Stomach (tissue), 19 donors: ENCODE measurements at places on chromosomes 2 and 18. TPM values are rescaled to one million over a fixed set of nuclear protein-coding genes. Genes with fewer than 3 reads are reported as not detected.

DNA sequence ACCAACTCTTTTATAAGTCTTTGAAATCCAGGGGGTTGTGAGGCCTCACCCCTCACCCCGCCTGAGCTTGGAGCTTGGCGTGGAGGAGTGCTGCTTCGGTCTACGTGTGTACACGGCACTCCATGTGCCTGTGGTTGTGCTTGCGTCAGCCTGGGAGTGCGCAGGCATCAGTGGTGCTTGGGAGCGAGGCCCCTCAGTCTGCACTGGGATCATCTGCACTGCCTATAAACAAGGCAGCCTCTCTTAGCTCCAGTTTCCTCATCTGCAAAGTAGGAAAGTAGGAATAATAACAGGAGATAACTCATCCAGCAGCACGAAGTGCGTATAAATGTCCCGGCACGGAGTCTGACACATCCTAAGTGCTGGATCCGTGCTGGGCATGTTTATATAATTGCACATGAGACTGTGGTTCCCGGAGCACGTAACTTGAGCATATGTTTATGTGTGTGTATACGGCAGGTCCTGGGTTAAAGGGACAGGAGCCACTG lies 1.2 kb downstream of the GYPC start:
- DNase-seq, result peak; percentile 42

DNA sequence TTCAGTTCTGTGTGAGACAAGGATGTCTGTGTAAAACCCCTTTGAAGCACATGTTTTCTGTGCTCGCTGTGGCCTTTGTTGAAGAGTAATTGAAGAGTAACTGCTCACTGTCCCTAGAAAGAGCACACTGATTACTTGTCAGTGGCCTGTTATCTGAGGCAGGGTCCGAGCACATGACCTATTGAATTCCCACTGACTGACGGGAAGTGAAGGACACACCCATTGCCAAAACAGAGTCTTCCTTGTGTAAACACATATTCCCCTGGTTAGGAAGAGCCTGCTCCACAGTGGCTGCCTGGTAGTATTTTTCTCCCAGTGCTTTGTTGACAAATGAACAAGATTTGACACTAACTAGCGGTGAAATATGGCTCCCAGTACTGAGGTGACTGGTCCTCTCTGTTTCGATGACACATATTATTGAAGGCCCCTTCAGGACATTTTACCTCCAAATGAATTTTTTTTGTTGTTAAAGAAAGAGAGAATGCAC lies 148.5 kb upstream of the GYPC start:
- no peak for DNase-seq

DNA sequence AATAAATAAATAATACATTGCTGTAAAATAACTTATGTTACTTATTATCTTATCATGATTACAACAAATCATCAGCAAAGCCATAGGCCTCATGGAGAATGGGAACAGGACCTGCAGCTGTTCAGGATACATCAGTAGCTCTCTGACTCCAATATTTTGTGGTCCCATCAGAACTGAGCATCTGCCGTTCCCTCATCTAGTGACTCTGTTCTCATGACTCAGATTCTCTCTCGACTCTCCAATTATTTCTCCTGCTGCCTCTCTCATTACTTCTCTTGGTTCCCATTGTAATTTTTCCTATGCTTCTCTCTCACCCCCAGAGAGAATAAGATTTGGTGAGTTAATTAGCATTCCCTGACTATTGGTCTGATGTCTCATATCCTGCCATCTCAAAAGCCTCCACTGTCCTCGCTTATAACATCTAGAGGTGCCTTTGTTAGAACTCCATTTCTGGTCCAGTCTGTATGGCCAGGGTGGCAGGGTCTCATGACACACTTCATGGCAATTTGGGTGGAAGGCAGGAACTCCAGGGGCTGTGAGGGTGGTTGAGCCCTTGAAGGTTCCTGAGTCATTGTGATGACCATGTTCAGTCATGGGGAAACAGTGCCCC lies 78.0 kb upstream of the TANC1 start:
- no peak for DNase-seq

DNA sequence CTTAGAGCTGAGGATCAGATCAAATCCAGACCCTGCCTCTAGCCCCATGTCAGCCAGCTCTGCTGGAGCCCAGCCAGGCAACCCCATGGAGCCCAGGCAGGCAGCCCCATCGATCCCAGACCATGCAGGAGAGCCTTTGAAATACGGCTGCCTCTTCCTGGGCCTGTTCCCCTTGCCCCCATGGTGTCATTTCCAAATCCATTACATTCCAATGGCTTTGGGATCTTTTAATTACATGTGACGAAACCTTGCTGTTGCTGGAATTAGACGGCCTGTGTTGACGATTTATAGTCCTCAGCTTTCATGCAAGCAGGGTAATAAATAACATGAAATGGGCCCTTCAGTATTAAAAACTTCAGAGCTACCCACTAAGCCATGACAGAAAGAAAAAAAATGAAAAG lies 75.8 kb upstream of the SLC14A2 start:
- no peak for DNase-seq

DNA sequence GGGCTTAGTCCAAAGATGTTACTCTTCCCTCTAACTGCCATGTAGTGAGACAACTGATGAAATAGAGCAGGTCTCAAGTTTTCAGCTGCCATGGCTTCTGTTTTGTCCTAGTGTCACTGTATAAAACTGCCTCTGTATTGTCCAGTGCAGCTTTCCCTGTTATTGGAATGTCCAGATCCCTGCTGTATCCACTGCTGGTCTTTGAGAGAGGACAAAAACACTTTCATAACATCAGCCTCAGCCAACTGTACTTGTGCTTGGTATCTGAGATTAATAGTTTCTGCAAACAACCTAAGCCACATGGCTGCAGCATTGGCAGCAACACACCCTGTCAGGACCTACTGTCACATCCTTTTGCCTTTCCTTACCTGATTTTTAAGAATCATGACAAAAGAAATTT lies 480.2 kb downstream of the LPIN1 start:
- peak; percentile 16 for DNase-seq

Gene ASTL
- total RNA-seq, result not detected
